ENCODE measurements at places on chromosomes 12 and 14.

GRCh38 chr14:105167303-105168092 is 1.1 kb downstream of the JAG2 start:
- peak; percentile 80 for DNase-seq

- DNase-seq, result no peak
Measured at GRCh38 chr12:102483466-102483865, 3.1 kb upstream of the IGF1 start.

DNA sequence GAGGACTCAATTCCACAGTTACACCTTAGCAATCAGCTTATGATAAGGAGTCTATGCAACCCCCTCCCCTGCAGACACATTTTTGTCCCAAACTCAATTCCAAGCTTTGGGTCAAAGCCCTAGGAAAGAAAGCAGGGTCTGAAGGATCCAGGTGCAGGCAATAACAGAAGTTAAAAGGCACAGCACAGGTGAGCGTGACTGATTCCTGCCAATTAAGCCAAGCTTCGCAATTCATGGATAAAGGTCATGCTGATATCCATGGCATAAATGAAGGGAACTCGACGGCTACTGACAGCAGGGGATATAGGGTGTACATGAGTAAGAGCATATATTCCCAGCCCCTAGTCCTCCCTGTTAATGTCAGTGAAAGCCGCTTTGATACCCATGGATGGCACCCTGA is 39.3 kb downstream of the C12orf56 start:
- no peak for DNase-seq

DNA sequence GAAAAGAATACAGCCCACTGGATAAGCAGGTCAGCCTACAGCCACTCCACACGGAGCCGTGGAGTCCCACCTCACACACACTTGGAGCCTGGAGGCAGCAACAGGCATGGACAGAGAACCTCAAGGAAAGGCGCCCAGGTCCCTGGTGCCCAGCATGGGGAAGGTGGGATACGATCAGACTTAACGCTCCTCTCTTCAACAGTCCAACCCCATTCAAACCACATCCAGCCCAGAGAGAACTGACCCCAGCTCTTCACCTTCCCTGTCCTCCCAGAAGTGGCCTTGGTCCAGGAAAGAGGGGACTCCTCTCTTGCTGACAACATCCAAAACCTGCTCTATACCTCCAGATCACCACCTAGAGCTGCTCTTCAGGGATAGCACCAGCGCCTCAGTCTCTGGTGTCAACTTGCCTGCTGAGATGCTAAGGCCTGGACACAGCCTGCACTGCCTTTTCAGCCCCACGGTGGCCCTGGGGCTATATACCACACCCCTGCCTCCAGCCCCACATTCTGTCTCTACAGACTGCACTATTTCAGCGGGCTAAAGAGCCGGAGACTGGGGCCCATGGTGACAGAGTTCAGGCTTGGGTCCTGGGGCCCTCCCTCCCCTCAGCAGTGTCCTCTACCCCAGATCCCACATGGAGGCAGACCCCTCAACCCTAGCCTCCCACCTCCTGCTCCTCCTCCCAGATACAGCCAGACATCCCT is 7.0 kb downstream of the ADCY6 start:
- DNase-seq, result no peak

DNA sequence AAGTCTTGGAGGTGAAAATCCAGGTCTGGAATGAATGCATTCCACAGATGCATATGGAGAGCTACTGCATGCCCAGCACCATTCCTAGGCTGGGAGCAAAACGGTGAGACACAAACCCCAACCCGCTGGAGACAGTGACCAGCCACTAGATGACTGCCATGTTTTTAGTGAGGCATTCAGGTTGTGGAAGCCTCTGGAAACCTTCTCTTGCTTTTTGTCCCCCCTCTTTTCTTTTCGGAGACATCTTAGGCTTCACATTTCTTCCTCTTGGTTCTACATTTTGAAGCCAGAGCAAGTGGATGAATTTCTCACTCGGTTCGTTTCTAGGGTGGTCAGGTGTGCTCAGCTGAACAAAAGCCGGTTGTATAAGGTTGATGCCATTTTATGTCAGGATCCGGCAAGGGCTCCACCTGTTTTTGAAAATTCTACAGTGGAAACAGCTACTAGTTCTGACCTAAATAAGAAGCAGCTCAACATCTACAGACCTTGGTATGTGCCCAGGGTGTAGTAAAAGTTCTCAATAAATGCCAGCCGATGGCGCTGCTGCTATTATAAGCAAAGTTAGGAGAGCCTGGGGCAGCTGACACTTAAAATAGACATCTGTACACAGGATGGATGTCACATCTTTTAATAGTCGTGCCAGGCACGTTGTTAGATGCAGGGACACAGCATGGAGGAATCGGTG is 1.8 kb upstream of the ZNF839 start:
- DNase-seq, result peak; percentile 40

GRCh38 chr12:74418573-74418972 is 119.1 kb upstream of the ATXN7L3B start:
- DNase-seq, result no peak
